CD4-positive, alpha-beta T cell (primary cell): ENCODE measurements at places on chromosomes 4 and X. TPM values are rescaled to one million over a fixed set of nuclear protein-coding genes. Genes with fewer than 3 reads are reported as not detected.

Gene SH3D19
- not detected for total RNA-seq

Gene MAP3K15
- total RNA-seq = 0.14 TPM

DNA sequence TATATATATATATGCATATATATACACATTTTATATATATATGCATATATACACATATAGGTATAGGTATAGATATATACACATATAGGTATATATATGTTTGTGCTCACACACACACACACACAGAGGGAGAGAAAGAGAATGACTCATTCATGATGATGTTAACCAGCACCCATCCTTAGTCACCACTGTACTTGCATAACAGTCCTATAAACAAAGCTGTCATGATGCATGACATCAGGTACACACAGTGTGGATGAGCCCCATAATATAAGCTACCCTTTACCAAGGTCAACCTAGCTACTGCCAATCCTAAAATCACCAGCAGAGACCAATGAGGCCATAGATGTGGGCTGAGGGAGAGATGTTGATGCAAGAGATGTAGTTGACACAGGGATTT is 1408.0 kb downstream of the RAPGEF2 start:
- H3K27me3 ChIP-seq = no peaks in the 10 kb centered on the region
- DNase-seq = no peak
- H3K27ac ChIP-seq = no peak overlapping the region

Gene RIBC1
- 2.5 TPM for total RNA-seq

Gene BEX2
- 49.3 TPM for total RNA-seq

- peaks cover 52% of the 10 kb centered on the region for H3K4me1 ChIP-seq
- H3K27me3 ChIP-seq = no peaks in the 10 kb centered on the region
- H3K36me3 ChIP-seq = no peaks in the 10 kb centered on the region
- H3K27ac ChIP-seq = no peak overlapping the region
- DNase-seq = no peak
These were observed 12.2 kb downstream of the RGS12 start for GRCh38 chr4:3304831-3305609.

GRCh38 chrX:79592259-79592658 is 225.1 kb upstream of the ITM2A start:
- no peaks in the 10 kb centered on the region for H3K4me1 ChIP-seq
- no peaks in the 10 kb centered on the region for H3K36me3 ChIP-seq
- no peak overlapping the region for H3K27ac ChIP-seq

- H3K36me3 ChIP-seq = no peaks in the 10 kb centered on the region
- H3K27me3 ChIP-seq = no peaks in the 10 kb centered on the region
- no peak for DNase-seq
- no peak overlapping the region for H3K4me3 ChIP-seq
- H3K4me1 ChIP-seq = no peaks in the 10 kb centered on the region
These were observed 103.7 kb downstream of the POU4F2 start for GRCh38 chr4:146742416-146742815.

Gene TENM3
- total RNA-seq = not detected

DNA sequence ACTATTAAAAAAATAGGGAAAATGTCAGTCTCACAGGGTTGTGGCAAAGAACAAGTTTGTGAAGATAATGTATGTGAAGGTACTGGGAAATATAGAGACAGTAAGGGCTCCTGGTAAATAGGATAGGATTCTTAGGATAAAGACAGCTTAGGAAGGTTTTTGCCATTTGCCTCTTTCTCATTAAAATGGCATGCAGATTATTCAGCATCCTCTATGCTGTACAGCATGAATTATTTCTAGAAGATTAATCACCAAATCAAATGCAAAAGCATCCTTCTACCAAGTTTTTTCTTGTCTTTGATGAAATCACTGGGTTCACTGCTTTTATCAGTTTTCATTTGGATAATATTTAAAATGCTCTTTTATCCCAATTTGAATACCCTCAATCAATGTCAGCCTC is 142.8 kb downstream of the NDST3 start:
- no peaks in the 10 kb centered on the region for H3K36me3 ChIP-seq
- H3K4me1 ChIP-seq = no peaks in the 10 kb centered on the region
- H3K27ac ChIP-seq = no peak overlapping the region
- H3K4me3 ChIP-seq = no peak overlapping the region

- H3K4me1 ChIP-seq = peaks cover 34% of the 10 kb centered on the region
- H3K36me3 ChIP-seq = no peaks in the 10 kb centered on the region
- H3K27ac ChIP-seq = peak overlapping the region; percentile 66
- no peaks in the 10 kb centered on the region for H3K27me3 ChIP-seq
- DNase-seq = no peak
These were observed 773 bp downstream of the DAPP1 start for GRCh38 chr4:99817309-99817890.

DNA sequence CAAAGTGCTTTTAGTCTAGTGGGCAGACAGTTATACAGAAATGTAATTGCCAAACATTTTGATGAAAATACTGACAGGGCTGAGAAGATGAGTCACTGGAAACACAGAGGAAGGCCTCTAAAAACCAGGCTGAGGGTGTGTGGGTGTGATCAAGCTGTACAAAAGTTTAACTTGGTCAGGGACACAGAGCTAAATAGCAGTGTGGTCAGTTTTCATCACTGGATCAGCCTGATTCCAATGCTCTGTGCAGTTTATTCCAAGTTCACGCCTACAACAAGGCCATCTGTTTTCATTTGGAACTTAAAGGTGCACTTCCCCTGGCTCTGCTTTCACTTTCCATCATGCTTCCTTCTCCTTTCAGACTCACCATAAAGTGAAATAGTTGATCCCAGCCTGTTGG is 10.6 kb downstream of the CENPVL3 start:
- H3K4me3 ChIP-seq = no peak overlapping the region
- H3K27me3 ChIP-seq = no peaks in the 10 kb centered on the region
- no peaks in the 10 kb centered on the region for H3K36me3 ChIP-seq
- H3K27ac ChIP-seq = no peak overlapping the region
- DNase-seq = no peak

GRCh38 chrX:148310426-148311165 is 189.8 kb upstream of the AFF2 start:
- H3K4me1 ChIP-seq = peaks cover 22% of the 10 kb centered on the region
- H3K27ac ChIP-seq = no peak overlapping the region
- no peak overlapping the region for H3K4me3 ChIP-seq
